Purkinje cell (primary cell): ENCODE measurements at places on chromosomes 11 and 22. TPM values are rescaled to one million over a fixed set of nuclear protein-coding genes. Genes with fewer than 3 reads are reported as not detected.

C22orf15 gene
- polyA plus RNA-seq, result not detected in 2 replicates

BTBD18 gene
- 0.24 TPM in 1 of 2 replicates, not detected in the other for polyA plus RNA-seq

OR8G1 gene
- not detected in 2 replicates for polyA plus RNA-seq

LMO1 gene
- 2.1 TPM in 1 of 2 replicates, not detected in the other for polyA plus RNA-seq

RAB39A gene
- 1.1 and 2.8 TPM in 2 replicates for polyA plus RNA-seq

C11orf65 gene
- 1.8 and 2.8 TPM in 2 replicates for polyA plus RNA-seq

DTX4 gene
- 1.8 and 3.2 TPM in 2 replicates for polyA plus RNA-seq
